CD4-positive, alpha-beta T cell treated with Interleukin-6 for 4 hours (primary cell): ENCODE measurements at places on chromosomes 3 and 15.
A peak's percentile ranks its signal among the peaks of the same experiment; 100 is the strongest.

GRCh38 chr15:66572146-66572545 is 6.3 kb upstream of the LCTL start:
- DNase-seq, result no peak

- DNase-seq, result no peak
These were observed 71.9 kb upstream of the SLC6A6 start for GRCh38 chr3:14330508-14330907.

DNA sequence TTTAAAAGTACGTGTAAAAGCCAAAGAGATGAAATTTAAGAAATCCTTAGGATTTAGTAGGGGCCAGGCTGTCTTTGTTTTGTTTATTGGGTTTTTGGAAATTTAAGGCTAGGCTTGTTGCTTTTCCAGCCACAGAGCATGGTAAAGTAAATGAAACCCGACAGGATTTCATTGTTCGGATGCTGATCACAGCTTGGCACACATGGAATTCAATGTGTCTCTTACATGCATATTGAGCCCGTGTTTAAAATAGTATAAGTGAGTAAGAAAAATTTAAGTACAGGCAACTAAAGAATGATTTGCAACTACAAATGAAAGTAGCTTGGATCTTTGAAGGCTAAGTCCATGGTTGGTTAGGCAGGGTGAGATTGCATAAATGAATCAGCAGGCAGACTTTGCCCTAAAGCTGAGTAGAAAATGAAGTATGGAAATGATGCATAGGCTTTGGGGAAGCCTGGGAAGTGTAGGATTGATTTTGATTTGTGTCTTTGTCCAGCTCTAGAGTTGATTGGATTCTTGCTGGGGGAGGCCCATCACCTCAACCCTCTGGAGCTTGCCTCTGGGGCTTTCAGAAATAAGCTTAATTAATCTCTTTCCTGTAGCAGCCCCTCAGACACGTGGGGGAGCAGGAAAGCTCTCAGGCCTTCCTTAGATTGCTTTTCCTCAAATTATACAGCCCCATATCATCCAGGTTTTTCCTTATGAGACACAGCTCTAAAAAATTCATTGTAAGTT is 68.2 kb upstream of the ADAMTSL3 start:
- no peak for DNase-seq

DNA sequence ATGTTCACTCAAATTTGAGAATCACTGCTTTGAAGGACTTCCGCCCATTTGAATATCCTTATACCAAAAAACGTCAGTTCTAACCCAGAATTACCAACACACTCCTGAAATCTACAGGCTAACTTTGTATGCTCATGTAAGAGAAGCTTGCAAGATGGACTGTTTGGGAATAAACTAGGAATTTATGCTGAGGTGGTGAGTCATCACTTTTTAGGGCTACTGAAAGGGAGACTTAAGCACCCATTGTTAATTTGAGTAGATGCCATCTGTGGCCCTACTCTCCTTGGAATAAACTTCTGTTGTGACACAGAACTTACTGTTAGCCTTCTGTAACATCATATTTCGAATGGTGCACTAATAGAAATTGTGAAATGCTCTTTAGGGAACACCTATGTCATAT is 74.6 kb downstream of the FGF12 start:
- DNase-seq, result no peak

DNA sequence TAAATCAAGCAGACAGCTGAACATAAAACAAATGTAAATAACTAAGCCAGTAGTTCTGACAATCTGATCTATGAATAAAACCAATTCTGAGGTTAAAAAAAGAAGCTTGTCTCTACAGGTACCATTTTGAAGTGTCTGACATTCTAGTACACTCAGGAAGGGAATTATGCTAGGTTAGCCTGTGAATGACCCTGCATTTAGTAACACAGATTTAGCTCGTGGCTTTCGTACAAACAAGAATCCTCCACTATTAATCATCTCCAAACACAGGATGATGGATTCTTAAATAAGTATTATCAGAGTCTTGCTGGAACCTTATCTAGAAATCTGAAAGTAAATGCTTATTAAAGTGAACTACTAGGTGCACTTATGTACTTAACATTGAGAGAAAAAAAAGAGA is 1120.1 kb downstream of the ROBO1 start:
- no peak for DNase-seq

- DNase-seq, result no peak
These were observed 548.9 kb downstream of the NTRK3 start for GRCh38 chr15:87707566-87708130.

DNA sequence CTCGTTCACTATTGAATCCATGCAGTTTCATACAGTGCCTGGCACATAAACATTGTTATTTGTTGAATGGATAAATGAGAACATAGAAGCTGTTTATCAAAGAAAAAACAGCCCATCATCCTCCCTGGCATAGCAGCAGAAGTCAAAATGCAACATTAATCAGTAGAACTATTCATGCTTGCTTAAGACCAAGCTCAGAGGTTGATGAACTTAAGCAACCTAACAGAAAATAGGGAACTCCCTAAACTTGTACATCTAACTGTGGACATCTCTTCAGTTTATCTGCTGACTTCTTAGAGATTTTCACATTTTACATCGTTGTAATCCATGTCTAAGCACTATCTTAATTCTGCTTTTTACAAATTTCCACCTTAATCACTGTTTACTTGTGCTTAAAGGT is 29.2 kb downstream of the SENP8 start:
- DNase-seq, result no peak

DNA sequence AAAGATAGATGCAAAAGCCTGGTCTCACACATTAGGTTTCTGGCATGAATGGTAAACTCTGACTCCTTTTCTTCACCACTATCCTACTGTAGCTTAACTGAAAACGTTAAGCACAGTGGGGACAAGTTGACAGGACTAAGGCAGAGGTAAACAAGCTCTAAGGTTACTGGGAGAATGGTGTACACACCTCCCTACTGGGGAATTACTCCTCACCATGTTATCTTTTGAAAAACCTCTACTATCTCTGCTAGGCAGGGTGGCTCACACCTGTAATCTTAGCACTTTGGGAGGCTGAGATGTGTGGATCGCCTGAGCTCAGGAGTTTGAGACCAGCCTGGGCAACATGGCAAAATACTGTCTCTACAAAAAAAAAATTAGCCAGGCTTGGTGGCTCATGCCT is 29.1 kb downstream of the IP6K1 start:
- no peak for DNase-seq

GRCh38 chr3:143255739-143256138 is 136.2 kb downstream of the CHST2 start:
- no peak for DNase-seq

DNA sequence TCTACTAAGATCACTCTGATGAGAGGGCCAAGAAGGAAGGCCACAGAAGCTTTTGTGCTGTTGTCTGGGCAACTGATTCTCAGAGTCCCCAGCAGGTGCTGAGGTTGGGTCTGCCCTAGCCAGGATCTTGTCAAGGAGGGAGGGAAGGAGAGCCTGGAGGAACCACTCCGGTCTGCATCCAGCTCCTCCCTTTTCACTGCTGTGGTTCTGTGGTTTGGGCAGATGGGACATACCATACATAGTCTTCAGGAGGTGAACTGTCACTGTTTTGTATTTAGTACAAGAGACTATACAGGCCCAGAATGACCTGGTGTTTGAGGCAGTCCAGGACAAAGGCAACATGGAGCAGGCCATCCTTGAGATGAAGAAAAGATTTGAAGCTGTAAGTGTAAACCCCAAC is 21.9 kb downstream of the C3orf62 start:
- no peak for DNase-seq

GRCh38 chr3:88936831-88937230 is 170.6 kb upstream of the EPHA3 start:
- no peak for DNase-seq

DNA sequence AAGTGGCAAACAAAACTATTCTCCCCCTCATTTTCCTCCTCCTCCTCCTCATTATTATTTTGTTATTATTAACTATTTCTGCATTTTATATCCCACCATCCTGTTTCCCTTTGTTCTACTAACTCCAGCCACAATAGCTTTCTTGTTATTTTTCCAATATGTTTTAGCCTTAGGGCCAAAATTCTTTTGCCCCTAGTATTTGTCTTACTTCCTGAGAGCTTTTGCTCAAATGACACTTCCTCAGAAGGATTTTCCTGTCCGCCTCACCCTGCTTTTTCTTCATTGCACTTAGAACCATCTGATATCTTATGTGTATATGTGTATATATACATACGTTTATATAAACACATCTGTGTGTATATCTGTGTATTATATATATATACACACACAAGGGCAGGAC is 32.7 kb upstream of the NUDT16 start:
- DNase-seq, result no peak

GRCh38 chr15:89015412-89016097 is 72.7 kb upstream of the ABHD2 start:
- DNase-seq, result no peak

- DNase-seq, result no peak
These were observed 118.4 kb downstream of the FGF12 start for GRCh38 chr3:192608726-192609600.

GRCh38 chr3:5012367-5012766 is 33.1 kb downstream of the BHLHE40 start:
- no peak for DNase-seq

DNA sequence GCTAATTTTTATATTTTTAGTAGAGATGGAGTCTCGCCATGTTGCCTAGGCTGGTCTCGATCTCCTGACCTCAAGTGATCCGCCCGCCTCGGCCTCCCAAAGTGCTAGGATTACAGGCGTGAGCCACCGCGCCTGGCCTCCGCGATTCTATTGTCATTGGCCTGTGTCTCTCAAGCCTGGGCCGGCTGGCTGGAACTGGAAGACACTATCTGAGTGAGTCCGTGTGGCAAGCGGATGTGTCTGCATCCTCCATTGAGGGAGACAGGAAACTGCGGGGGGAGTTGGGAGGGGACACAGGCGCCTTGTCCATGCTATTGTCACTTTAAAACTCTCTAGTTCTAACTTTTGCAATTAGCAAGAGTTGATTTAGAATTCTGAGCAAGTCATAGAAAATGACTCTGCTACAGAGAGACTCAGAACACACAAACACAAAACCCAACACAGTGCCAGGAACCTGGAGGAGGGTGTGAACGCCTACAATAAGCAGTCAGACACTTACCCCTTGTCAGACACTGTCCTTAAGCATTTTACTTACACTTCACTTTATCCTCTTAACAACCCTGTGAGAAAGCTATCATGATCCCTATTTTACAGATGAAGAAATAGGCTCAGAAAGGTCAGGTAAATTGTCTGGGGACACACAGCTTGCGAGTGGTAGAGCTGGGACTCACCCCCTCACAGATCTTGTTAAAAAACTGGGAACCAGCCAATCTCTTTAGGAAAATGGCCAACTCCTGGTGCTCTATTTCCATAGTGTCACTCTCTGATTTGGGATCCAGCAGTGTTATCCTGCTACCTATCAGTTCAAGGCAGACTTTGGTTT is 38.7 kb downstream of the ANP32A start:
- peak; percentile 49 for DNase-seq

DNA sequence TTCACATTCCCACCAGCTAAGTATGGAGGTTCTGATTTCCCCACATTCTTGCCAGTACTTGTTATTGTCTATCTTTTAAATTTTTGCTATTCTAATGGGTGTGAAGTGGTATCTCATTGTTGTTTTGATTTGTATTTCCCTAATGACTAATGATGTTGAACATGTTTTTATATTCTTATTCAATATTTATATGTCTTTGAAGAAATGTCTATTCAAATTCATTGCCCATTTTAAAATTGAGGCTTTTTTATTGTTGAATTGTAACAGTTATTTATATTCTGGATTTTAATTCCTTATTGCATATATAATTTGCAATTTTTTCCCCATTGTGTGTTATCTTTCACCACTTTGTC is 255.3 kb downstream of the EDEM1 start:
- DNase-seq, result no peak

- no peak for DNase-seq
These were observed 97.9 kb upstream of the MEX3B start for GRCh38 chr15:82143390-82144385.

GRCh38 chr3:42511201-42511600 is 8.8 kb downstream of the VIPR1 start:
- DNase-seq, result no peak

- DNase-seq, result no peak
These were observed 4.9 kb upstream of the TBC1D5 start for GRCh38 chr3:17747174-17747889.

DNA sequence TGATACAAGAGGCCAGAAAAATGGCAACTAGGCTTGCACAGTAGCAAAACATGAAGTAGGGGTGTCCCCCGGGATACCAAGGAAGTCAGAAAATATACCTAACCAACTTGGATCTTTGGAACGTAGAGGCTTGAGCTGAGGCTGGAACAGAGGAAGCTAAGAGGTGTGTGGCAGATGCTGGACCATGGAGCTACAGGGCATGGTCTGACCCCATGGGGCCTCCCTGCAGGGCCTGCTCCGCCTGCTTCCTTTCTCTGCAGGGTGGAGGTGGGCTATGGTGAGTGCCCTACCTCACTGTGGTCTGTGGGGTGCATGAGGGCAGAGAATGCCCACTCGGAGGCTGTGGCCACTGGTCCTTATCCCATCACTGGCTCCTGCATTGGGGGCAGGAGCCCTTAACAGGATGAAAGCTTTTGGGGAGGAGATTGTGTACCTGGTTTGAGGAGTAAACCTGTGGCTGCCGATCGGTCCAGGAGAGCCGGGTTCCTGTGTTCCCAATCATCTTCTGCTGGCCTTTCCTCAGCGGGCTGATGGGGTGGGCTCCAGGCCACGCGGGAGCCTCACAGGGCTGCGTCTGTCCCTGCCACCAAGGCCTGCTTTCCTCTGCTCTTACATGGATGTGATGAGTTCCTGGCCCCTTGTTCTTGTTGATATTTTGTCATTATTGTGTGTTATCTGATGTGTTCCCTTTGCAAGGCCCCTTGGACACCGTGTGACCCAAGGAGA is 96.8 kb downstream of the OCA2 start:
- no peak for DNase-seq

DNA sequence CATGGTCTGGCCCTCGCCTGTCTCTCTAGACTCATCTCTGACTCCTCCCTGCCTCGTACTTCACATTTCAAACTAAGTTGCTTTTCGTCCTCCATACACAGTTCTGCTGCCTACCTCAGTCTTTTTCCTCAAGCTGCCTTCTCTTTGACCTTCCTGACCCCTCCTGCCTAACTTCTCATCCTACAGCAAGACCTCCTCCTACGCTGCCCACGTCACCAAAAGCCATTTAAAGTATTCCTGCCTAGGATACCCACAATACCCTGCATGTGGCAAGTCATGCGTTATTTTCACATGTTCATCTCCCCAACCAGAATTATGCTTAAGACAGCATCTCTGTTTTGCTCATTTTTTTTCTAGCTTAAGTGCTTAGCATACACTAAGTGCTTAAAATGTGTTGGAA is 56.7 kb downstream of the LHFPL4 start:
- no peak for DNase-seq

DNA sequence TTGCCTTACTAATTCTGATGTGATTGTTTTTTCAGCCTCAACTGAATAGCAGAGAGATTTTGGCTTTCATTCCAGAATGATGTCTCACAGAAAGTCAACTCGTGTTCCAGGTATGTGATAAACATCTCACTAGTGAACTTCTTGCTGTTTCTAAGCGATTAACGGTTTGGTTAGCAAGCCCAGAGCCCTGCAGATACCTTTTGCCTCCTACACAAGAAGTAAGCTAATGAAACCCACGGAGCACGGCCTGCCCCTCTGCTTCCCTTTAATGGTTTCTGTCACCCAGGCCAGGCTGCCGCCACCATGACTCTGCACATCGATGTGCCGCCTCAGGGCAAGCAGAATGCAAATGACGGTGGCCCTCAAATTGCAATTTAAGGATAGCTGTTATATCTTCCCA is 155.9 kb upstream of the ICE2 start:
- DNase-seq, result no peak
